ENCODE measurements at places on chromosomes 6 and 20.
A peak's percentile ranks its signal among the peaks of the same experiment; 100 is the strongest.

DNA sequence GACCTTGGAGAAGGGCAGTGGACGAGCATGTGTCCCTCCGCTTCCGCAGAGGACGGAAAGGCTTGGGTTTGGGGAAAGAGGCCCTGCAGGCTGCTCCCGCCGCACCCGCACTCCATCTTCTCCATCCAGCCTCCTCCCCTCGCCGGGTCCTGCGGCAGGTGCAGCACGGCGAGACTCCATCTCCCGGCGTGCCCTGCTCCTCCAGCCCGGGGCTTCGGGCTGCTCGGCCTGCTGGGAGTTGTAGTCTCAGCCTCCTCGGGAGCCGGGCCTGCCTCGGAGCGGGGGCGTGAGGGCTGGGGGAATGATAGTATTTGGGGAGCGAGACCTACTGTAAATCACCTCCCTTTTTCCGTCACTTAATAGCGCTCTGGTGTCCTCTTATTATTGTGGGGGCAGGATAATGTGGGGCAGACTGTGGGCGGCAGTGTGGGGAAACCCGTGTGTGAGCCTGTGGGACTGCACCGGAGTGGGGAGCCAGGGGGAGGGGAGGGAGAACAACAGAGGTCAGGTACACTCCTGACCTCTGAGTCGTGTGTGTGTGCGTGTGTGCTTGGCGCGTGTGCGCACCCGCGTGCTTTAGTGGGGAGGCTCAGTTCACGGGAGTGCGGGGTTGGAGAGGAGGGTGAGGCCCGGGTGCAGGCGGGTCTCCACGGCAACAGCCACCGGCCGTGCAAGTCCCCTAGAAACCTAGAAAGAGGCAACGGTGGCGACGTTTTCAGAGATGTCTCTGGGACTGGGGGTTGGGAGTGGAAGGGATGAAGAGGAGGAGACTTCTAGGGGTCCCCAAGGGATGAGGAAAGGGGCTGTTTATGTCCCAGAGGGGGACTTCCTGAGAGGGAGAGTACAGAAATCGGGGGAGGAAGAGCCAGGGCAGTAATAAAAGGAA lies 4.1 kb downstream of the TTBK1 start:
- peak; percentile 52 for DNase-seq

GRCh38 chr20:57465943-57466342 lies 59.0 kb downstream of the CTCFL start:
- DNase-seq: no peak

DNA sequence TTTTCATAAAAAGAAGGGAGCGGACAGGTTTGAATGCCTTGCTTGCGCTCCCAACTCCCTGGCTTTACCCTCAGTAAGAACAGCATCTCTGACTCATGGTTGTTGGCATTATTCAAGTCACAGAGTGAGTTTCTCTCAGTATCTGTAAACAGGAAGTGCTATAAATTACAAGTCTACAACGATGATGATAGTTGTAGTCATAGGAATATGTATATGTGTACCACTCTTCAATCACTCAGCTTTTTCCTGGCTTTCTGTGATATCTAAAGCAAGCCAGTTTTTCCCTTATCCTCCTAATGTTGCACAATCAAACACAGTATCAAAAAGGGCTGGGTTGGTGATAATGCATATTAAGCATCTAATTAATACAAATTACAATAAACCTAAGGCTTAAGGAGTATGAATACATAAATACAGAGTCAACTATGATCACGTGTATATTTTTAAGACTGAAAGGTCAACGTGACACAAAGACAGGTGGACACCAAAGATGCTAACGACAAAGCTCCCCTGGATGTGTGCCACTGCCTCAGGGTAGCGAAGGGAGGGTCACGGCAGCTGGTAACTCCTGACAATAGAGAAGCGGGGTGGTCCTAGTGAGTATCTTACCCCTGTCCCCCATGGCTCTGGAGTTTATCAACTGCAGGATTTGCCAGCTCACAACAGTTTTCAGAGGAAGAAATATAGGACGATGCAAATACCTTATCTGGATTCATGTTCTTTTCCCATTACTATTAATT lies 202.8 kb downstream of the BTBD9 start:
- DNase-seq: no peak

DNA sequence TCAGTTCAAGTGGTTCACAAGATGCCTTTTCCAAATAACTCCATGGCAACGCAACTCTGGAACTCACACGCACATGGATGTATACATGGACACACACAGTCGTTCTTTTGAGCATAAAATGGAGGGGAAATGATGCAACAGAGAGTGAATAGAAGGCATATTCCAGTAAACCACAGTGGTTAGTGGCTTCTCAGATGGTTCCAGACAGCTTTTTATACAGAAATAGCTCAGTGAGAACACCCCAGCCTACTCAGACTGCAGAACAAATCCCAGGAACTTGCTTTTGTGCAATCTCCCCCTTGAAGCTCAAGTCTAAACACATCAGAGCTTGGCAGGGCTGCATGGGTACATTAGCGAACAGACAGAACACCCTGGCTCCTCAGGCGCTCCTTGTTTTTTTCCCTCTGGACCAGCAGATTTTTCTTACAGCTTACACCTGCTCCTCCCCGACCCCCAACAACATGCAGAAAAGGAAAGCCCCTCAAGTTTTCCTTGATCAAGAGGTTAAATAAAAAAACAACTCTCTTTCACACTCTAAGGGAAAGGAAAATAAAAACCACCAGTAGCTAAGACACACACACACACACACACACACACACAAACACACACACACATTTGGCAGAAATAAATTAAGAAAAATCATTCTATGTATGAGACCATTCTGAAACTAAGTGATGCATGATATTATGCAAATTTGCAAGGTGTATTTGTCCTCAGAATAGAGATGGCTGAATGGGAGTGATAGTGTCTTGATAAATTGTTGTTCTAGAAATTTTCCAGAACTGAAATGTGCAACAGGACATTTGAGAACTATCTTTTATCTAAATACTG lies 51.2 kb upstream of the RANBP9 start:
- DNase-seq: no peak

DNA sequence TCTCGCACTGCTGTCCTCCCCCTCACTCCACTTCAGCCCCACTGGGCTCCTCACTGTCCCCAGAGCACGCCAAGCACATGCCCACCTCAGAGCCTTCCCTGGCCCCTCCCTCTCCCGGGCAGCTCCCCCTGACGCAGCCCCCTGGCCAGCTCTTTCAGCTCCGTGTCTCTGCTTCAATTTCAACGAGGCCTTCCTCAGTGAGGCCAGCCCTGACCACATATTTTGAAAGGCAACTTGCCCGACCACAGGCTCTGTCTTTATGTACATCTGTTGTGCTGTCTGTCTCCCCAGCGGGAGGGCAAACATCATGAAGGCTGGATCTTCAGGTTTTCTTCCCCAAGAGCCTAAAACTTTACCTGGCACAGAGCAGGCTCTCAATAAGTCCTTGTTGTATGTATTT lies 44.6 kb downstream of the JPH2 start:
- no peak for DNase-seq

Measured in stimulated activated CD4-positive, alpha-beta T cell treated with anti-CD3 and anti-CD28 coated beads, Interleukin-15, amount 100 ng/mL, for 1 hour (primary cell).